ENCODE measurements at places on chromosomes 12 and 14.

DNA sequence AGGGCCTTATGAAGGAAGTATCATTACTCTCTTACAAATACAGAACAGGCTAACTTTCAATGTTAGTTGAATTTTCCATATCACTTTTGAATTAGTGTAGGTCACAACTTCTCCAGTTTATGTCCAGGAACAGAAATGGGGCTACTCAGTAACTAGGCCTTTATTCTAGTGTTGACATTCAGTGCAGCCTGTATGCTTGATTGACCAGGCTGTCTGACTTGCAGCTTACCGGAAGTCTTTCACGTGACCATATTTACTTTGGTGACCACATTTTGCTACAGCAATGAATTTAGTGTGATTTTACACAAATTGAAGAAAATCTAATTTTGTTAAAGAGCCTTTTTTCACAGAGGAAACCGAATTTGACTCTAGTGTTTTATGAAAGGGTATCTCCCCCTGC lies 12.4 kb downstream of the MTERF2 start:
- DNase-seq: peak; percentile 88

- no peak for DNase-seq
Measured at GRCh38 chr12:109967383-109968031, 28.7 kb downstream of the GIT2 start.

DNA sequence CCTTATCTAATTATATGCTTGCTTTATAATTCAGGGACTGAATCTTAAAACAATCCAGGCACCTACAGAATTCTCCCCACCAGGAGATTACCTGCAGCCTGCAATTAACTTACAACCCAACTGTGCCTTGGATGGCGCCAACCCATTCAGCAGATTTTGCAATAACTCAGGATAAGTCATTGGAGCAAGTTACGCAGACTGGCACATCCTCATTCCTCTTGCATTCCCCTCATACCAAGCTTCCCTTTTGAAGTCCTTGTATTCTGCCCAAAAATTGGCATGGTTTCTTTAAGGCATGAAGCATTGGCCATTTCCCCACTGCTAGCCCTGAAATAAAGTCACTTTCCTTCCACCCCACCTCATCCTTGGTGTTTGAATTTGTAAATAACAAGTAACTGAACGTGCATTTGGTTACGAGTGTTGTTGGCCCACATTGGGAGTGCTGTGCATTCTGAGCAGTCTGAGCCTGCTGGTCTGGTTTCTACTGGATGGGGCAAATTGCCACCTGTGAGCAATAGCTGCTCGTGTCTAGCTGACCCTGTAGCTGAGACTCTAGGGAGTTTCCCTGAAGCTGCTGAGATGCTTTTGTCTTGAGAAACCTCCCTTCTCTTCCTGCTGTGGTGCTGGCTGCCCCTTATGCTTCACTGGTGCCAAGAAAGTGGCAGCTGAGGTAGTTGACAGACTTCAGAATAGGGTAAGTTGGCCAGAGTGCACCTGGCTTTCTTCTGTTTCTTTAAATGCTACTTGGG lies 99.2 kb upstream of the SCAF11 start:
- DNase-seq: no peak

DNA sequence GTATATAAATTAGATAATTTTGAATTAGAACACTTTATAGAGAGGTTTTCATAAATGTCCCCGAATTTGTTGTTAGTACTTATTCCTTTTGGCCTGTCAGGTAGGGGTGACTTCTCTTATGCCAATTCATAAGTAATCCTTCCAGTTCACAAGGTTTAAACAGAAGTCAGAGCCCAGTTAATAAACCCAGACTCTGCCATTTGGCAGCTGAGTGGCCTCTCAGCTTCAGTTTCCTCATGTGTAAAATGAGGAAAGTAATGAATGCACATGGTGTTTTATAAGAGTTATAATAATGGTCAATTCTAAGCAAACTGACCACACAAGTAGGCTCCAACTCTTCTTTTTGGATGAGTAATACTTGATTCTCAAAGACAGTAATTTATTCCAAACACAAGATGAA lies 10.3 kb downstream of the MTERF2 start:
- DNase-seq: peak; percentile 71

GRCh38 chr12:113263431-113263963 lies 42.2 kb downstream of the TPCN1 start:
- no peak for DNase-seq

DNA sequence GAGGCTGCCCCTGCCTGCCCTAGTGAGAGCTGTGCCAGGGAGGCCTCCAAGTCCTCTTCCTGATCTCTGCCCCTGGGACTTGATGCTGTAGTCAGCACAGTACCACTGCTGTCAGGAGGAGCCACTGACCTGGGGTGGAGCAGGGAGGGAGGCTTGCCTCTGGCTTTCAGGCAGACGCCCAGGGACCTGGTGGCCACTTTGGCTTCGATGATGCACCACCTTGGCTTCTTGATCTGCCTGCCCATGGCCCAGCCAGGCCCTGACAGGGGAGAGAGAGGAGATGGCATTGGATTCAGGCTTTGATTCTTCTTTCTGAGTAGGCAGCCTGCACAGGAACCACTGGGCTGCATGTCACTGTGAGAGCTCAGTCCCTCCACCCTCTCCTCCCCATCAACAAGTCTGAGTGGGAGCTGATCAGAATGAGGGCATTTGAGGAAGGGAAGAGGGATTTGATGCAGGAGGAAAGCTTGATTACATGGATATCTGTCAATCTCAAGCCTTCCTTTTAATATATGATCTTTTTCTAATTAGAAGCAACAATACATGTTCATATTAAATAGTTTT lies 24.7 kb downstream of the TMEM63C start:
- peak; percentile 64 for DNase-seq

DNA sequence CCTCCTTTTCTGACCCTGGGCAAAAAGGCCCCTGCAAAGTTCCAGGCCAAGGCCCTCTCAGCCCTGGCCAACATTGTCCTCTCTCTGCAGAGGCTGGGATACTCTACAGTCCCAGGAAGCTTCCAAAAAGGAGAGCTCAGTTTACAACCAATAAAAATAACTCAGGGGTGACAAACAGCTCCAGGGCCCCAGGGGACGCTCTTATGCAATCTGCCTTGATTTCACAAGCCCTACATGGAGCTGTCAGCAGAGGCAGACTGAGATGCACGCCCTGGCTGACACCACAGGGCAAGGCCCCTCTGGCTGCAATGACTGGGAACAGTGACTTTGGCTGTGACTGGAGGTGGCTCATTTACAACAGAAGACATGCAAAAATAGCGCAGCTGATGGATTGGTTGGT lies 129.0 kb upstream of the MED13L start:
- DNase-seq: peak; percentile 24

DNA sequence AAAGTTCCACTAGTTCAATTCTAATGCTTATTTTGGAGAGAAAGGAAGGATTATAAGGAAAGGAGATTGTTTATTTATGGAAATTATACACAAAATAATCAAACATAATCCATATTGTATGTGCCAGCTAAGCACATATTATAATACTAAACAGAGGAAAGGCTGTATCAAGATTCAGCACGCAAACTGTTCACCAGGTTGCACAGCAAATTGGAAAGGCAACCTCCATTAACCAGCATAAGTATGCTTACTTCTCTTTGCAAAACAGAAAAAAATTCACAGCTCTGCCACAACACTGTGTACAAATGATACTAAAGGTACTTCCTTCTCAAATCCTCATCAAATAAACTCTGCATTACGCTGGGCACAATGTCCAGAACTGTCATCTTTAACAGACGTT lies 146.3 kb downstream of the MED13L start:
- DNase-seq: no peak
